ENCODE measurements at places on chromosomes 11 and 22.

DNA sequence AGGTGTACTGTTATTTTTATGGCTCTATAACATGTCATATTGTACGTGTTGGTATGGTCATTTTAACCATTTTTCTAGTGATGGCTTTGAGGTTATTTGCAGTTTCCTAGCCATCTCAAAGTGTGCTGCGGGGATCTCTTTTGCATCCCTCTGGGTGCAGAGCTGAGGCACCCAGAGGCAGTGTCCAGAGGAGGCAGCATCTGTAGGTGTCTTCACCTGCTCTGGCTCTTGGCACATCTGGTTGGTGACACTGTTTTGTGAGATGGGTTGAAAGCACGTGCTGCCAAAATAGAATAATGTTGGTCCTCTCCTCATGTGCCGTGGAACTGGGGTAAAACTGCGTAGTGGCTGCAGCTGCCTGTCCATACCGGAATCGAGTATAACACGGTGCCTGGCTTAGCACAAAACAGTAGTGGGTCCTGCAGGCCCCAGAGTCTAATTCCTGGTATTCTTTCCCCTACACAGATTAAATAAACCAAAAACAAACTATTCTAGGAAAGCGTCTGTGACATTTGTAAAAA is 12.9 kb downstream of the NEAT1 start:
- H3K4me3 ChIP-seq = no peak overlapping the region
- no peak overlapping the region for H3K27ac ChIP-seq
- DNase-seq = no peak
- no peaks in the 10 kb centered on the region for H3K27me3 ChIP-seq

DNA sequence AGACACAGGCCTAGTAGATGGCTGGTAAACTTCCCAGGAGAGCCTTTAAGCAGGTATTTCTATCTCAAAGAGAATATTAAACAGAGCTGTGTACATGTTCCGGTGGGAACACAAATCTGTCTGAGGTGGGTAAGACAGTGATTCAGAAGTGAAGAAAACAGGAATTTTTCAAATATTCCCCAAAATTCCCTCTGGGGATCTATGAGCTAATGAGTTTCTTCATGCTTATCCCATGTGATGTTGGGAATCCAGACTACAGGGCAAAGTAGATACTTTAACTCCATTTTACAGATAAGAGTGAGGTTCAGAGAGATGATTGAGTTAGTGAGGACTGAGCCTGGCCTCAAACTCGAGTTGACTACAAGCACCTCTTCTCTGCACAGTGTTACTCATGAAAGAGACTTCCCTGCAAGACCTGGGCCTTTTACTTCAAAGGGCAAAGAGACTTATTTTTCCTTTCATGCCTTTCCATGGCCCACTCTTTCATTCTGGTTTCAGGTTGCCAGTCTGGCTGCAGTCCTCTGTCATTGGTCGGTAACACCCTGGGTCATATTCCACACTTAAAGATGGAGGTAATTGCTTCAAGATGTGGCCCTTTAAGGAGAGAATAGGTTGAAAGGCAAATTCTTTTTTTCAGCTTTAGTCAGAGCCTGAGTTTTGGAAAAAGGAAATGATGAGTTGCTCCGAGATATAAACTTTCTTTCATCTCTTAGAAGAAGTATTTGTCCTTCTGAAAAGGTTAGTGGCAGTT is 70.1 kb downstream of the CYB5R2 start:
- no peak overlapping the region for H3K27ac ChIP-seq
- DNase-seq = no peak
- no peaks in the 10 kb centered on the region for H3K27me3 ChIP-seq
- no peak overlapping the region for H3K4me3 ChIP-seq
- no peaks in the 10 kb centered on the region for H3K4me1 ChIP-seq

GRCh38 chr22:23193196-23193827 is 13.0 kb downstream of the BCR start:
- peaks cover 6% of the 10 kb centered on the region for H3K36me3 ChIP-seq
- H3K4me3 ChIP-seq = no peak overlapping the region
- H3K27ac ChIP-seq = no peak overlapping the region
- peaks cover 17% of the 10 kb centered on the region for H3K4me1 ChIP-seq

DNA sequence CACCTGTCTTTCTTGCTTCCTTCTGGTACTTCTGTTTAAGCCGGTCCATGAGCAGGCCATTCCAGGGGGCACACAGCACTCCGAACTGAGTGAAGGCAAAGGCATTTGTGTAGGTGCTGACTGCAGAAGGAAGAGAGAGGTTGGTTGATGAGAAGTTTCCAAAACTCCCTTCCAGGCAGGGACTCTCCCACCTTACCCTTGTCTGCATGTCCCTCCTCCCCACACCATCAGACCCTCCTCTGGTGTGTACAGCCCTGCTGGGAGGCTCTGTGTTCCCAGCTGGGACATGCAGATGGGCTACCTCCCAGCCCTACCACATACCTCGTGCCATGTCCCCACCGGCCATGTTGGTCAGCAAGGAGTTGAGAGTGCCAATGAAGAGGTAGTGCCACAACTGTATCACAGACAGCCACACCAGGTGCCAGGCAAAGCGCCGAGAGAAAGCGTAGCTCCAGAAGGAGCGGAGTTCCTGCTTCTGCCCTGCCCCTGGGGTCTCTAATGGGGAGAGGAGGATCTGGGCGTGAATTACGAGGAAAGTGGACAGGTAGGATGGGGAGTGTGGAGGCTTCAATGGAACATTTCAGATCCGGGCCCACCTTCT is 12.2 kb downstream of the SLC43A3 start:
- DNase-seq = no peak
- peaks cover 39% of the 10 kb centered on the region for H3K36me3 ChIP-seq
- no peaks in the 10 kb centered on the region for H3K27me3 ChIP-seq
- H3K27ac ChIP-seq = no peak overlapping the region
- no peak overlapping the region for H3K4me3 ChIP-seq
- H3K4me1 ChIP-seq = no peaks in the 10 kb centered on the region

- no peak overlapping the region for H3K27ac ChIP-seq
- no peaks in the 10 kb centered on the region for H3K27me3 ChIP-seq
- no peaks in the 10 kb centered on the region for H3K36me3 ChIP-seq
- no peak overlapping the region for H3K4me3 ChIP-seq
- DNase-seq = no peak
These were observed 283.4 kb downstream of the BRD1 start for GRCh38 chr22:49544286-49544685.

DNA sequence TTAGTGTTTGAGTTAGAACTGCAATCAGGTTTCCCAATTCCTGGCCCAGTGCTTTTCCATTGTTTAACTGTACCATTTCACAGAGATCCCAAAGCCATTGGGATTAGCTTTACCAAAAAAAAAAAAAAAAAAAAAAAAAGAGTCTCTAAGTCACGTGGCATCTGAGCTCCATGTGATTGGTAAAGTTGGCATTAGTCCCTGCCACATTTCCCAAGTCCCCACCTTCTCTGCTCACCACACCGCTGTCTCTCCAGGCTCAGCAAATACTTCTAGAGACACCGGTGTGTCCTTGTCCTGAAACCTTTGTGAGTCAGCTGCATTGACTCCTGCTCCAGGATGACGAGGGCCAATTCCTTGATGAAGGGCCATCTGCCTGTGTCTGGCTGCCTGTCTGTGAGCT is 305.3 kb downstream of the KIRREL3 start:
- H3K27me3 ChIP-seq = no peaks in the 10 kb centered on the region
- no peak overlapping the region for H3K27ac ChIP-seq
- no peak overlapping the region for H3K4me3 ChIP-seq
